ENCODE measurements at places on chromosomes 2 and 18.

DNA sequence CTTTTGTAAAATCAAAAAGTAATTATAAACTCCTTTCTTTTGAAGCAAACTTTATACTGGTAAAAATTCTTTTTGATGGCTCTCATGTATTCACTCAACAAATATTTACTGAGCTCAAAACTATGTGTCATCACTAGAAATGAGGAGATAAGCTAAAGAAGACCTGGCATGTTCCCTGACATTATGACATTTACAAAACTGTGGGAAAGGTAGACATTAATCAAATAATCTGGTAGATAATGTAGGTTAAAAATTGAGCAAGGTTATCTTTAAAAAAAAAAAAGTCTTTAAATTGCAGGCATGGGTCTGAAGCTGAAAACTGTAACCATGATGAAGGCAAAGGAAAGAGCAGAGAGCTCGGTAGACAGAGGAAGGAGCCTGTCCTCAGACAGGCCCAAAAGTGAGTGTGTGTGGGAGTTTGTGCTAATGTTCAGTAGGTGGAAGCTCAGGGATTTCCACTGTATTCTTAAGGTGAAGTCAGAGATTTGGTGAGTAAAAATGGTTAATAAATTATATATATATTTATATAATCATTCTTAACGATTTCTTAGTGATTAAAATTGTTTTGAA lies 612.9 kb downstream of the LRP1B start:
- no peak for DNase-seq

GRCh38 chr2:55357927-55358326 lies 61.7 kb downstream of the CCDC88A start:
- no peak for DNase-seq

DNA sequence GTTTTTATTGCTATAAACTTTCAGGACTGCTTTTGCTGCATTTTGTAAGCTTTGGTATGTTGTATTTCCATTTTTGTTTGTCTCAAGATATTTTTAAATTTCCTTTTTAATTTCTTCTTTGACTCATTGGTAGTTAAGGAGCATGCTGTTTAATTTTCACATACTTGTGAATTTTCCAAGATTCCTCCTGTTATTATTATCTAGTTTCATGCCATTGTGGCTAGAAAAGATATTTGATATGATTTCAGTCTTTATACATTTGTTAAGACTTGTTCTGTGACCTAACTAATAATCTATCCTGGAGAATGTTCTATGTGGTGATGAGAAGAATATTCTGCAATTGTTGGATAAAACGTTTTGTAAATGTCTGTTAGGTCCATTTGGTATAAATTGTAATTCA lies 62.1 kb downstream of the NUP35 start:
- no peak for DNase-seq

DNA sequence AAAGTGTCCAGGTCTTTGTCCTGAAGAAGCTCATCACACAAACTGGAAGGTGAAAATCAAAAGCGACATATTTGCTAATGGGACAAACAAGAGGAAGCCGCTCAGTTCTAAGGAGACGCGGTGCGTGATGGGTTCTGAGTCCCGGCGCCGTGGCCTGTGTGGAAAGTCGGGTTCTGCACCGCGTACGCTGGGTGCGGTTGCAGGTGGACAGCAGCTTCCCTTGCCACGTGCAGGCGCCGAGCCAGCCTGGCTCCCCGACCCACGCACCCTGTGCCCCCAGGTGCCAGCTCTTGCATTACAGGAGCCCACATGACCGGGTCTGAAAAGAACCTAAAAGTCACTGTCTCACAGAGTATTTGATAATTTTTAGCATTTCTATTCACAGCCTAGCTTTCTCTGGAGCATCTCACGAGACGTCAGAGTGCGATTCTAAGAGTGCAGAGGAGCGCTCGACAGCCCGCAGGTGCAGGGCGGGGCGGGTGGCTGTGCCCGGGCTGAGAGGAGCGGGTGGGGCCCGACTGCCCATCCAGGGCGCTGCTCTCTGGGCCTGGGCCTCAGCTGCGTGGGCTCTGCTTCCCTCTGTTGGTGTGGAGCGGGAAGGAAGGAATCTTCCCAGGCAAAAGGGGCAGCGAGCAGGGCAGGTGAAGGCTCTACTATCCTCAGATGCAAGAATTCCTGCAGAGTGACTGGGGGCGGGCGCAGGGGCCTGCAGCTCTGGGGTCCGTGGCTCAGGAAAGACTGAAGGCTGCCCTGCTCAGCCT lies 39.4 kb downstream of the MYT1L start:
- no peak for DNase-seq

GRCh38 chr2:174510583-174511189 lies 23.9 kb upstream of the GPR155 start:
- no peak for DNase-seq

- no peak for DNase-seq
Measured at GRCh38 chr18:78564518-78564917, 415.1 kb upstream of the SALL3 start.

- no peak for DNase-seq
Measured at GRCh38 chr2:67374481-67374880, 22.7 kb upstream of the ETAA1 start.

DNA sequence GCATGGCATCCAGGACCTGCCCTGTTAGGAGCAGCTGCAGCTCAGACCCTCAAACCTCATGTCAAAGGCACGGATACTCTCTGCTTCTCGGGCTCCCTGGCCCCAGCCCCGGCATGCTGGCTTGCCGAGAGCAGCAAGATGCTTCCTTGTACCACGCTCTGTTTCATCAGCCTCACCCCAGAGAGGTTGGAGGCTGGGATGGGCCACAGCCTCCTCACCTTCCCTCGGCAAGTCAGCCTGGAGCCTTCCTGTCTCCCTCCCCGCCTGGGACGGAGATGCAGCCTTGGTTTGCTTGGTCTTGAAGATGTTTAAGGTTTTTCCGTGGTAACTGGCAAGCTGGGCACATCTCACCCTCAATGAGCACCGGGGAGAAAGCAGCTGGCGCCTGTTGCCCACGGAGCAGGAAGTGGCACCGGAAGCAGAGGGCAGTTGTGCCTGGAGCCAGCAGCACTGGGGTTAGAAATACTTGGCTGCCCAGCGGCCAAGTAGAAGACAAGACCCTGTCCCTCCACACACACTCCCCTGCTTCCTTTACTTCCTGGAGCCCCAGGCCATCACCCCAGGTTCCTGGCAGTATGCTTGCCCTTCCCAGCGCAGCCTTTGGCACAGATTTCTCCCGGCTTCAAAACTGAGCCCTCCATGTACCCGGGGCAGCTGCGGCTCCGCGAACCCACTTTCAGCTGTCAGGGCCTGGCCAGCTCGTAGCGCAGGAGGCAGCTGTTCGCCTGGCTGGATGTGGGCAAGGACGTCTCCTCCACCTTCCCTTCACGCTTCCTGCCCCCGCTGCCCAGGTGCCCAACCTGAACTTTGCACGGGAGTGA lies 17.4 kb downstream of the FBLN7 start:
- DNase-seq = no peak

DNA sequence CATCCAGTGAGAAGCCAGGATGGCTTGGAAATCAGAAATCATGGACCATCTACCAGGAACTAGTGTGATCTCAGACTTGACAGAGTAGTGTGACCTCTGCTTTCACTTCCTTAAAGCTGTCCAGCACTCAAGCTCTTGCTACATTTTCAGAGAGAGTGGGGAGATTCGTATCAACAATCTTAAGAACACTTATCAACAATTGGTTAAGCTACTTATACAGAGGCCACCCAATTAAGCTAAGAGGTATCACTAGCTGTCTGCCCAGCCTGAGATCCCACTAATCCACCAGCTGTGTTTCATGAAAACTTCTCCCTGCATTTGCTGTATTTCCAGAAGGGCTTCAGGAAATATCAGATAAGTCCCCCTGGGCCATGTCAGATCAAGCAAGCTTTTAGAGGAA lies 4.2 kb downstream of the RPRM start:
- DNase-seq = no peak

GRCh38 chr2:234771176-234771575 lies 180.6 kb upstream of the SH3BP4 start:
- no peak for DNase-seq

- no peak for DNase-seq
Measured at GRCh38 chr2:149729586-149729985, 142.0 kb upstream of the MMADHC start.

Measured in muscle of arm (tissue), 14 donors.